ENCODE measurements at places on chromosomes 7 and 10.
A peak's percentile ranks its signal among the peaks of the same experiment; 100 is the strongest.

DNA sequence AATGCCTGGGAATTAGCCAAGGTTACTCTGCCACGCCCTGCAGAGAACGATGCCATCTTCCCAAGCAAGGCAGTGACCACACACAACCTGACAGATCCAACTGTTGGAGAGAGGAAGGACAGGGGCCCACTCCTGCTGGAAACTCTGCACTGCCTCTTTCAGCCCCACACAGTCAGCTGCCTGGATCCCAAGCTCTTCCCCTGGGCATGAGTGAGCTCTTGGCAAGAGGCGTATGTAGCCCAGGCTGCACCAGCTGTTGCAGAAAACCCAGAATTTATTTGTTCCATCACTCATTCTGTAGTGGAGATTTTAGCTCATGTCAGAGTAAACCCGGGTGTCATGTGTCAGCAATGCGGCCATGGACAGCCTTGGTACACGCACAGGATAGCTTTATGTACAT lies 135.1 kb upstream of the TRIM24 start:
- no peak for DNase-seq

DNA sequence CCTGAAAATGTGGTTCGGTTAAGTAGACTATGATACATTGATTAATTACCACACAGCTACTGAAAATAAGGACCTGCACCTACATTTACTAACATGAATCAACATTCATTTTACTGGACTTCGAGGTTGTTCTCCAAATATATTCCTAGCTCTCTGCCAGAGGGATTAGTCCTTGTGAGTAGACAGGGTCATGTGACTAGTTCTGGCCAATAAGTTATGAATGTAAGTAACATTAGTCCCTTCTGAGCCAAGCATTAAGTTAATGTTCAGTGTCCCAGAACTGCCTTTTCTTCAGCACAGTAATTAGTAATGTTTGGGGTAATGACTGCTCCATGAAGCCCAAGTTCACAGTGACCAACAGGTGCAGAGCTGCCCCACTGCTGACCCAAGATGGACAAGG lies 9.2 kb downstream of the ITIH5 start:
- DNase-seq, result no peak

DNA sequence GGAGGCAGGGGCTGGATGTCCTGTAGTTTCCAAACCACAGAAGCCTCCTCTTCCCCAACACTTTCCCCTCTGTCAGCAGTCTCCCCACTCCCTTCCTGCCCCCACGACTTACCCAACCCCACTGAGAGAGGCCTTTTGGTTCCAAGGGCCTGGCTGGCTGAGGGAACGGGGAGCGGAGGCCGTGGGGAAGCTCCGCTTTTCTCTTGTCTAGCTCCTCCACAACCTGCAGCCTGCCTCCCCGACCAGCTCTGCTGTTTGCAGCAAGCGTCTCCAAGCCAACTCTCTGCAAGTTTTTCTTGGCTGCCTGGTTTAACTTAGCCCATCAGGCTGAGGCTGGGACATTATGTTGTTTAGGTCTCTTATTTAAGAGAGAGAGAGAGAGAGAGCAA lies 126.8 kb downstream of the NEURL1 start:
- DNase-seq, result no peak

GRCh38 chr10:68272833-68273232 lies 40.9 kb upstream of the ATOH7 start:
- no peak for DNase-seq

DNA sequence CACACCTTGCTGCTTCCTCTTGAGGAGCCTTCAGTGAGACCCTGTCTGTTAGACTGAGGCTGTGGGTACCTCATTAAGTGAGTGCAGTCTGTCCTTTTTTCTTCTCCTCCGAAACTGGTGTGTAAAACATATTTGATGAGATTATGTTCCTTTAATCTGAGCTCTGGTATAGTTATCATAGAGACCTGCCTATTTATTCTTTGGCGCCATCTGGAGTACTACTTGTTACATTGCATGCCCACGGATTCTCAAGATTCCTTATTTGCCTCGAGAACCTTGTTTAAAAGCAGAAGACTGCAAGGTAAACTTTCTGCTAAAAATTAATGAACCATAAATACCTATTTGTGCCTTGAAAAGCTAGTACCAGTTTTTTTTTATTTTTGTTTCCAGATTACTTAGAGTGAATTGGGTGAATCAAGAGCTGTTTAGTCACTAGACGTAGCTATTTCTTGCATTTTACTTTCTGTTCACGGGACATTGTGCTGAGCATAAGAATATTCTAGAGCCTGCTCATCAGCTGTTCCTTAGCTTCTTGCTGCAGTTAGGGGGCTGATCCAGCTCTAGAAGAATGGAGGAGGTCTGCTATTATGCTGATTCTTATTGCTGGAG lies 16.9 kb upstream of the STMP1 start:
- no peak for DNase-seq

DNA sequence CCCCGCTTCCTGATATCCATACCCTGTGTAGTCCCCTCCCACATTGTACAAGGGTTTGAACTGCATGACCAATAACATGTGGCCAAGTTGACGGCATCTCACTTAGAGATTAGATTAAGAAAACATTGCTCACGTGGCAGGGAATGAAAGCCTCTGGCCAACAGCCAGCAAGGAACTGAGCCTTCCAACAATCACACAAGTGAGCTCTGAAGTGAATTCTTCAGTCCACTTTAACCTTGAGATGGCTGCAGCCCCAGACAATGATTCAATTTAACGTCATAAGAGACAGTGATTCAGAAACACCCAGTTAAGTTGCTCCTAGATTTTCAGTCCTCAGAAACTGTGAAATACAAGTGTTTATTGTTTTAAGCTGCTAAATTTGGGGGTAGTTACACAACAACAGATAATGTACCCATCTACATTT lies 165.9 kb upstream of the PLXNA4 start:
- peak; percentile 5 for DNase-seq

DNA sequence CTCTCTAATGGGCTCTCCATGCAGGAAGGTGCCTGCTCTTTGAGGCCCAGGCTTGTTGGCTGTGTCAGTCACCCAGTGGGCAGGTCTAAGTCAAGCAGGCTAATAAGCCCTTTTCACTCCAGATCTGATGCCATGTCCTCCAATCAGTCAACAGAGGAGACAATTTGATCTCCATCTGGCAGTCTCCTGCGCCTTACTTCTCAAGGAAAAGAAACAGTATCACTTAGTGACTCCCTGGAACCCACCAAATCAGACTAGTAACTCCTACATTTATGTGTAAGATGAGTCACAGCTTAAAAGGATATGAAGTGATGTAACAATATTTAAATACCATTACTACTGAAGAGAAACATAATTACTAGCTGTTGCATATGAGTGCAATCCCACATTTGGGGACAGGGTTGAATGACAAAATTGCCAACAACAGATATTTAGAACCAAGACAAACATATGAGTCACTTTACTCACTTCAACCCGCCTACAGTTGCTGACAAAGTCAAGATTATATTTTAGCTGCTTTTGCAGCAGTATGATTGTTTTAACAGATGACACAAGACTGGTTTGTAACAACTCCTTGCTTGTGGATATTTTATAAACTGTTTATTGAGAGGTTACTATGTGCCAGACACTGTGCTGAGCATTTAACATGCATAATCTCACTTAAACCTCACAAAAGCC lies 72.1 kb downstream of the USP6NL start:
- DNase-seq, result no peak

GRCh38 chr10:19817231-19817933 lies 1.1 kb downstream of the PLXDC2 start:
- DNase-seq, result no peak

GRCh38 chr10:80612261-80612660 lies 74.6 kb downstream of the SH2D4B start:
- no peak for DNase-seq

GRCh38 chr7:149500910-149501309 lies 3.3 kb upstream of the ZNF746 start:
- no peak for DNase-seq

DNA sequence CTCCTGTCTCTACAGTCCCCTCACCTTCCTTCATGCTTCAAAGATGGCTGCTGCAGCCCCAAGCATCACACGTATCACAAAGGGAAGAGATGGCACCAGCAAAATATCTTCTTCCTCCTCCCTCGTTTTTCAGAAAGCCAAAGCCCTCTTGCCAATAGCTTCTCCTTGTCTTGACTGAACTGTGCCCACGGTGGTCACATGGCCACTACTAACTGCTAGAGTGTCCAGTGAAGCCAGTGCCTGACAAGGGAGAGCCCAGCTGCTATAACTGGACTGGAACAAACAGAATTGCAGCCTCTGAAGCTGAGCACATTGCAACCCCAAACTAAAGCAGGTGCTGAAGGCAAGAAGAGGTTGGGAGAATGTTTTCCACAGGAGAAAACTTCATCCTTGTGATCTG lies 120.8 kb upstream of the RET start:
- no peak for DNase-seq

GRCh38 chr10:119285495-119286267 lies 78.3 kb downstream of the GRK5 start:
- DNase-seq, result no peak

GRCh38 chr10:5843686-5844344 lies 30.6 kb upstream of the GDI2 start:
- no peak for DNase-seq

DNA sequence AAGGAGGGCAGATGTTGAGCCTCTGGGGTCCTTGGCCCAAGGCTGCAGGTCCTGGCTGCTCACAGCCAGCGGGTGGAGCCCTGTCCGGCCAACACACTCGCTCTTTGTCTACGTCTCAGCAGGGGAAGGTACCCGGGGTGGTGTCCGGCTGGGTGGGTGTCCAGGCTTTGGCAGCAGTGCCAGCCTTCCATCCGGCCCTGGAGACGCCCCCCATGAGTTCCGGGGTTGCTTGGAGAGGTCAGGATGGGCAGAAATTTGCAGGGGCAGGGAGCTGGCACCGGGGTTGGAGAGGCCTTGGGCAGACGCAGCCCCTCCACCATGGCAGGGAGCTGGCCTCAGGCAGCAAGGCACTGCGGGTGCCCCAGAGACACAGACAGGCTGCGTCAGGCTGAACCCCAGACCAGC lies 42.2 kb upstream of the ELN start:
- no peak for DNase-seq
